ENCODE measurements at places on chromosomes 5 and 9.

GRCh38 chr5:167822241-167822640 is 469.2 kb upstream of the WWC1 start:
- DNase-seq = no peak
- H3K27me3 ChIP-seq = no peaks in the 10 kb centered on the region
- H3K27ac ChIP-seq = no peak overlapping the region
- H3K4me1 ChIP-seq = no peaks in the 10 kb centered on the region
- H3K4me3 ChIP-seq = no peak overlapping the region
- H3K36me3 ChIP-seq = no peaks in the 10 kb centered on the region

DNA sequence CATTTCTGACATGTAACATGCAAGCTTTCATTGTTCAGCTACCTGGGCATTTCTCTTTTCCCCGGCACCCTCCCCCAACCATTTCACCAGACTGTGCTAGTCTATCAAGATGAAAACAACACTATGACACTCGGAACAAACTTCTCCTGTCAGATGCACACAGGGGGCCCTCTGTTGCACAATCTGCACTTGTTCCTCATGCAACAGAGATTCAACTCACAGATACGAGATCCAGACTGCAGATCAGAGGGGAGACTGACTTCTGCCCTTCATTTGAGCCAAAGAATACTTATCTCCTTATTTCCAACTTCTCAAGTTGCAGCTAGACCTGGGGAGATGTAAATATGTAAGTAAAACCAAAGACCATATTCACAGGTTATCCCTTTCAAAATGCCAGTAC is 15.7 kb upstream of the FST start:
- no peak overlapping the region for H3K4me3 ChIP-seq
- no peak for DNase-seq
- no peak overlapping the region for H3K27ac ChIP-seq
- H3K36me3 ChIP-seq = no peaks in the 10 kb centered on the region
- no peaks in the 10 kb centered on the region for H3K4me1 ChIP-seq

DNA sequence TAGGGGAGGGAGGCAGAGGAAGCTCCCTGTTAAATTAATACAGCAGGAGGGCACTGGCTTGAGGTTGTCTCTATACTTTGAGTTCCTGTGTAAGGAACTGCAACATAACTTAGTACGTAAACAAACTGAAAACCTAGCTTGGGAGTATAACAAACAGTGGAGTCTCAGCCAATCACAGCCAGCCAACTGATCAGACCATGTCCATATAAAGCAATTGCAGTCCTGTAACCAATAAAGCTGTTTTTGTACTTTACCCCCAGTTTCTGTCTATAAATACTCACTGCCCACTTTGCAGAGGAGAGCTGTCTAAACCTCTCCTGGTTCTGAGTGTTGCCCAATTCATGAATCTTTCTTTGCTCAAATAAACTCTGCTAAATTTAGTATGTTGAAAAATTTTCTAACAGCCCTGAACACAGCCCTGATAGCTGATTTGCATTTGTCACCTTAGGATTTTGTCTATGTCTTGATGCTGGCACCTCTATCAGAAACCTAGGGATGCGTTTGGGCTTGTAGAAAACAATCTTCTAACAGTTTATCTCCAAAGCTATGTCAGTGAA is 39.9 kb downstream of the GDNF start:
- H3K27me3 ChIP-seq = no peaks in the 10 kb centered on the region
- no peak for DNase-seq
- no peaks in the 10 kb centered on the region for H3K4me1 ChIP-seq
- no peak overlapping the region for H3K4me3 ChIP-seq

DNA sequence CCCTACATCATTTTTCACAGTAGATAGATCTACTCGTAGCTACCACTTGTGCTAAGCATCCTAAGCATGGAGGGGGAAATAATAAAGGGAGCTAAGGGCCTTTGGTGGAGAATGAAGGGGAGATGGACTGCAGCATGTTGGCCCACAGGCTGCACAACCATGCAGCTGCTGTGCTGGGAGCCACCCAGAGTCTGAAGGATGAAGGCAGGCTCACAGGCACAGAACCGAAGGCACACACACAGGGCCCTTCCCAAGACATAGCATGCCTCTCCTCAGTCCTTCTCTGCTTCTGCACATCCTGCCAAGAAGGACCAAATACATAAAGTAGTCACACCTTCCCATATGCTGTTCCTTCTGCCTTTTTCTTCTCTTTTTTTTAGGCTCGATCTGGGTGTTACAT is 6.6 kb downstream of the FAM193B start:
- no peaks in the 10 kb centered on the region for H3K36me3 ChIP-seq
- no peak overlapping the region for H3K27ac ChIP-seq
- H3K27me3 ChIP-seq = no peaks in the 10 kb centered on the region

- H3K4me3 ChIP-seq = no peak overlapping the region
- no peaks in the 10 kb centered on the region for H3K4me1 ChIP-seq
- H3K27me3 ChIP-seq = peaks cover 4% of the 10 kb centered on the region
- H3K36me3 ChIP-seq = no peaks in the 10 kb centered on the region
- H3K27ac ChIP-seq = no peak overlapping the region
Observed at GRCh38 chr5:31757806-31758205, 118.9 kb downstream of the PDZD2 start.

- no peak for DNase-seq
- H3K4me1 ChIP-seq = no peaks in the 10 kb centered on the region
- H3K36me3 ChIP-seq = no peaks in the 10 kb centered on the region
- H3K27me3 ChIP-seq = no peaks in the 10 kb centered on the region
- no peak overlapping the region for H3K4me3 ChIP-seq
Observed at GRCh38 chr5:63245271-63245670, 666.7 kb downstream of the LRRC70 start.

DNA sequence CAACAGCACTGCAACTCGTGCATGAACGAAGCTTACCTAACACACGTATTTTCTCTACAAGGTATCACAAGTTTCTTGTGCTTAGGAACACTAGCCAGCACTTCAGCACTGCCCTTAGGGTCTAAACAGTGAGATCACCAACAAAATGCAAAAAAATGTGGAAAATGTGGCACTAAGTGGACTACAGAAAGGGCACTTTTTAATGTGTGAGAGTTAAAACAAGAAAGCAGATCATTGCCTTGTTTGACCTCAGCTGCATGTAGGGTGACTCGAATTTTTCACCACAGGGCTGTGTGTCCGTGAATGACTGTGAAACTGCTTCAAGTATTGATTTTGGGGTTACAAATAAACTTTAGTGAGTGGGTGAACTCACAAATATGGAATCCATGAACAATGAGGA is 90.5 kb downstream of the MARCHF3 start:
- H3K4me1 ChIP-seq = peaks cover 36% of the 10 kb centered on the region
- no peak overlapping the region for H3K4me3 ChIP-seq
- H3K27ac ChIP-seq = no peak overlapping the region
- no peak for DNase-seq
- H3K36me3 ChIP-seq = no peaks in the 10 kb centered on the region
- no peaks in the 10 kb centered on the region for H3K27me3 ChIP-seq

GRCh38 chr5:144457160-144457559 is 286.5 kb downstream of the KCTD16 start:
- no peak overlapping the region for H3K27ac ChIP-seq
- no peaks in the 10 kb centered on the region for H3K27me3 ChIP-seq
- H3K4me3 ChIP-seq = no peak overlapping the region
- no peak for DNase-seq

DNA sequence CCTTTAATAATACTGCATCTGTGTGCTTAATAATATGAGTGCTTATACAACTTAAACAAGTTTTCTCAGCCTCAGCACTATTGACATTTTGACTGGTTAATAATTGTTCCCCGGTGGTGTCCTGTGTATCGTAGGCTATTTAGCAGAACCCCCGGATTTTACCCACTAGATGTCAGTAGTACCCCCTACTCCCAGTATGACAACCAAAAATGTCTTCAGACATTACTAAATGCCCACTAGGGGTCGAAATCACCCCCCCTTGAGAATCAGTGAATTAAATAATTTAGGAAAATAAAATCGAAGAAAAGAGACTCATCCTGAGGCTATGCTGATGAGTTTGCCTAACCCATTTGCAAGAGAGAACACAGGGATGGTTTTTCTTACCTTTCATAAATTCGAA is 166.3 kb downstream of the ATP10B start:
- no peak for DNase-seq
- no peaks in the 10 kb centered on the region for H3K4me1 ChIP-seq

GRCh38 chr9:20041697-20042081 is 252.9 kb upstream of the SLC24A2 start:
- H3K27ac ChIP-seq = no peak overlapping the region
- H3K4me3 ChIP-seq = no peak overlapping the region
- H3K36me3 ChIP-seq = peaks cover 6% of the 10 kb centered on the region
- DNase-seq = no peak

- no peak overlapping the region for H3K27ac ChIP-seq
- no peaks in the 10 kb centered on the region for H3K27me3 ChIP-seq
- no peak for DNase-seq
- H3K4me1 ChIP-seq = no peaks in the 10 kb centered on the region
Observed at GRCh38 chr5:12883395-12883794, 979.1 kb upstream of the CTNND2 start.

DNA sequence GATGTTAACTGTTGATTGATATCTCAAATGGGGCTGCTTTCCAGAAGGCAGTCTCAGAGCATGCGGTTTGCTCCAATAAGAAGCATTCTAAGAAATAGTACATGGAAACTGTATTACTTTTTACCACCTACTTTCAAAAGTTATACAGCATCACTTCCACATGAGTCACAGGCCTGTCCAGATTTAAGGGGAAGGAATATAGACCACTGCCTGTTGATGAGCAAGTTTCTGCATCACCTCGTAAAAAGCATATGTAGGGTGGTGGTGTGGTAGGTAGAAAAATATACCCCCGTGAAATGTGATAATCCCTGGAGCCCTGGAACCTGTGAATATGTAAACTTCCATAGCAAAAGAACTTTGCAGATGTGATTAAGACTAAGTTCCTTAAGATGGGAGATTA is 816.6 kb upstream of the CDH6 start:
- H3K36me3 ChIP-seq = no peaks in the 10 kb centered on the region
- no peak for DNase-seq
- no peak overlapping the region for H3K27ac ChIP-seq
- H3K4me1 ChIP-seq = no peaks in the 10 kb centered on the region
- no peaks in the 10 kb centered on the region for H3K27me3 ChIP-seq

- H3K4me3 ChIP-seq = no peak overlapping the region
- H3K4me1 ChIP-seq = no peaks in the 10 kb centered on the region
- H3K36me3 ChIP-seq = no peaks in the 10 kb centered on the region
- no peak for DNase-seq
- H3K27me3 ChIP-seq = no peaks in the 10 kb centered on the region
Observed at GRCh38 chr5:85132269-85132668, 747.6 kb upstream of the EDIL3 start.

- peaks cover 7% of the 10 kb centered on the region for H3K4me1 ChIP-seq
- DNase-seq = no peak
- H3K4me3 ChIP-seq = no peak overlapping the region
Observed at GRCh38 chr5:156883316-156883875, 33.3 kb downstream of the PPP1R2B start.

- no peaks in the 10 kb centered on the region for H3K36me3 ChIP-seq
- peak overlapping the region; percentile 86 for H3K4me3 ChIP-seq
- H3K4me1 ChIP-seq = peaks cover 73% of the 10 kb centered on the region
- H3K27me3 ChIP-seq = peaks cover 74% of the 10 kb centered on the region
- DNase-seq = no peak
- peak overlapping the region; percentile 36 for H3K27ac ChIP-seq
Observed at GRCh38 chr5:154479160-154479943, 1.3 kb upstream of the HAND1 start.

GRCh38 chr5:128695791-128696530 is 157.9 kb upstream of the FBN2 start:
- H3K4me1 ChIP-seq = no peaks in the 10 kb centered on the region
- no peak overlapping the region for H3K27ac ChIP-seq
- H3K36me3 ChIP-seq = no peaks in the 10 kb centered on the region

GRCh38 chr5:109876941-109877669 is 187.4 kb downstream of the MAN2A1 start:
- no peak overlapping the region for H3K4me3 ChIP-seq
- no peak overlapping the region for H3K27ac ChIP-seq
- no peaks in the 10 kb centered on the region for H3K27me3 ChIP-seq
- no peaks in the 10 kb centered on the region for H3K36me3 ChIP-seq
- H3K4me1 ChIP-seq = no peaks in the 10 kb centered on the region
- DNase-seq = no peak

DNA sequence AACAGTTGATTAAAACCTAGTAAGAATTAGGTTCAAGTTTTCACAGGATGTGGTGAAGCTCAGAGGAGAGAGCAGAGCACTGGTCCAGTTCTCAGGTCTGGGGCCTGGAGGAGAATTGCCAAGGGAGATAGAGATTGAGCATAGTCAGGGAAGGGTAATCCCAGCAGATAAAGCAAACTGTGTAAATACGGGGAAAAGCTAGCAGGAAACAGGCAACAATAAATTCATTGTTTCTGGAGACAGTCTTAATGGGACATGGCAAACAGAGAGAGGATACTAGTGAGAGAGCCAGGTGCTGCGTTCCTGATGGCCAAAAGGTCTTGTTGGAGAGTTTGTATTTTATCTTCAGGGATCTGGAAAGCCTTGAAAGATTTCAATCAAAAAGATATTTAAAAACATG is 333.0 kb downstream of the PDE4D start:
- no peak overlapping the region for H3K4me3 ChIP-seq
- H3K4me1 ChIP-seq = peaks cover 57% of the 10 kb centered on the region
- no peak for DNase-seq
- no peaks in the 10 kb centered on the region for H3K36me3 ChIP-seq
- peak overlapping the region; percentile 48 for H3K27ac ChIP-seq

GRCh38 chr5:90866333-90866732 is 307.7 kb downstream of the ADGRV1 start:
- H3K36me3 ChIP-seq = no peaks in the 10 kb centered on the region
- DNase-seq = peak; percentile 17
- H3K27me3 ChIP-seq = peaks cover 12% of the 10 kb centered on the region

DNA sequence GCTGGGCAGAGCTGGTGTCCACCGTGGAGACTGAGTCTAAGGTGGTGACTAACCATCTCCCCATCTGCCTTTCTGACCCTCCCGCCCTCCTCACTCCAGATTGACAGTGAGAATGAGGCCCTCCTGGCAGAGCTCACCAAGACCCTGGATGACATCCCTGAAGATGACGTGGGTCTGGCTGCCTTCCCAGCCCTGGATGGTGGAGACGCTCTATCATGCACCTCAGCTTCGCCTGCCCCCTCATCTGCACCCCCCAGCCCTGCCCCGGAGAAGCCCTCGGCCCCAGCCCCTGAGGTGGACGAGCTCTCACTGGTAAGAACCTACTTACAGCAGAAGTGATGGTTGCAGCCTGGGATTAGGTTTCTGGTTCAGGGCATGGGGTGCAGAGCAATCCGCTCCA is 96.5 kb downstream of the PPARGC1B start:
- H3K4me1 ChIP-seq = no peaks in the 10 kb centered on the region
- no peaks in the 10 kb centered on the region for H3K27me3 ChIP-seq
- no peaks in the 10 kb centered on the region for H3K36me3 ChIP-seq
- no peak for DNase-seq
- no peak overlapping the region for H3K27ac ChIP-seq

GRCh38 chr9:100639854-100640253 is 62.0 kb downstream of the CAVIN4 start:
- no peak for DNase-seq
- no peak overlapping the region for H3K4me3 ChIP-seq
- peaks cover 14% of the 10 kb centered on the region for H3K36me3 ChIP-seq
- H3K27me3 ChIP-seq = peaks cover 43% of the 10 kb centered on the region
- H3K4me1 ChIP-seq = no peaks in the 10 kb centered on the region
